ENCODE measurements at places on chromosomes 4 and X.

- peak; percentile 46 for DNase-seq
Measured at GRCh38 chr4:74423104-74423503, 21.8 kb upstream of the AREG start.

DNA sequence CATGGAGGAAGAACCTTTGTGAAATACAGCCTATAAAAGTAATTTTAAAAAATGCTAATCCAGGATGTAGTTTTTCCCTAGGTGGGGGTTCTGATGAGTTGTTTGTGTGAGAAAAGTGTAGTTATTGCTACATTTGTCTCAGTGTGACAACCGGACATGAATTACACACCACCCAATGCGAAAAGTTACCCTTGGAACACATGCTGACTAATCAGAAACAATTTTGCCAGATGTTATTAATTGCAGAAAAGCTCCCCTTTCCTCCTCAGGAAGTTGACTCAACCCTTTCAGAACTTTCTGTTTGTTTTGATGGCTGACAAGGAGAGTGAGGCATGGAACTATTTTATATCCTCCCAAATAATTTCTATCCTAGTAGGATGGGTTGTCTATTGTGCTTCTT lies 38.1 kb upstream of the EDA2R start:
- DNase-seq, result peak; percentile 61

GRCh38 chrX:10769195-10769594 lies 148.8 kb upstream of the MID1 start:
- DNase-seq, result peak; percentile 23

DNA sequence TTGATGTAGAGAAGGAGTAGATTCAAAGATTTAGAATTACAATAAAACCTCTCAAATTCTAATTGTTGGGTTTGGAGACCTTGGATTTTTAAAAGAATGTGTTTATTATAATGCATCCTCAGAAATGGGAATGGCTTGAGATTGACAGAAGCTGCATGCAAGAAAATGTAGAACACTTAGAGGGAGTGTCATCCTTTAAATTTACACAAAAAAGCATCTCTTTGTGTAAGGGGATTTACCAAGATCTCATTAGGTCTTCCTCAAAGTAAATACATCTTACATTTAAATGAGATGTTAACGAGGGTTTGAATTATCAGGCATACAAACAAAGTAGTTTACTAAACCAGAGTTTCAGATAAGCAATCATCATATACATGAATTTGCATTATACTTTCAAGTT lies 615.0 kb downstream of the FAM133A start:
- no peak for DNase-seq

GRCh38 chr4:185263419-185263818 lies 54.0 kb downstream of the SNX25 start:
- no peak for DNase-seq

- DNase-seq, result peak; percentile 67
Measured at GRCh38 chrX:51743179-51743957, at the start of gene GSPT2. Gene GSPT2, plus strand, starts transcription at chrX:51743442. Its CDS starts 185 bp downstream, at chrX:51743627.

DNA sequence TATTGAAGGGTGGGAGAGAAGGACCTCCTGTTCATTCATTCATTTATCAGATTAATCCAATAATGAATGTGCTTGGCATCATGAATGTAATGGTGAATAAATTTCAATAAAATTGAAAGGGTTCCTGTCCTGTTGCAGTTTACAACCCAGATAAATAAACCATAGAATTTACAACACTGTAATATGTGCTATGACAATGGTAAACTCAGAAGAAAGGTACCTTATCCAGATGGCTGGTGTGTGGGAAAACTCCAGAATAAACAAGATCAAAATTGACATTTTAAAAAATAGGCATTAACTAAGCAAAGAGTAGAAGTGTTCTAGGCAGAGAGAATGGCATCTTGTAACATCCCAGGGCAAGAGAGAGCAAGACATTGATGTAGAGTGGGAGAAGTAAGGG lies 15.3 kb downstream of the ARL13A start:
- DNase-seq, result no peak

GRCh38 chrX:97790850-97791249 lies 907.1 kb downstream of the RPA4 start:
- DNase-seq, result peak; percentile 17

GRCh38 chrX:149871940-149872339 lies 9.0 kb upstream of the MAGEA8 start:
- DNase-seq, result peak; percentile 1

DNA sequence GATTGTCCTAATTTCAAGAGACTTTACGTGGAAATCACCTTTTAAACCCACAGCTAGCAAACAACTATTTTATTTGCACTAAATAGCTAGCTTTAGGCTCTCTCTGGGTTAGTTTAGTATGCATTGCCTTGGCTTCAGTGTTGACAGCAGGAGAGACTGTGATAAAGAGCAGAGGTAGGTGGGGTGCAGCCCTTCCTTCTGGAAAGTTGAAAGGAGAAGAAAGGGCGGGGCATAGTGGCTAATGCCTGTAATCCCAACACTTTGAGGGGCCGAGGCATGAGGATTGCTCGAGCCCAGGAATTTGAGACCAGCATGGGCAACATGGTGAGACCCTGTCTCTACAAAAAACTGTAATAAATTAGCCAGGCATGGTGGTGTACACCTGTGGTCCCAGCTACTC lies 29.0 kb upstream of the TMEM154 start:
- DNase-seq, result no peak

DNA sequence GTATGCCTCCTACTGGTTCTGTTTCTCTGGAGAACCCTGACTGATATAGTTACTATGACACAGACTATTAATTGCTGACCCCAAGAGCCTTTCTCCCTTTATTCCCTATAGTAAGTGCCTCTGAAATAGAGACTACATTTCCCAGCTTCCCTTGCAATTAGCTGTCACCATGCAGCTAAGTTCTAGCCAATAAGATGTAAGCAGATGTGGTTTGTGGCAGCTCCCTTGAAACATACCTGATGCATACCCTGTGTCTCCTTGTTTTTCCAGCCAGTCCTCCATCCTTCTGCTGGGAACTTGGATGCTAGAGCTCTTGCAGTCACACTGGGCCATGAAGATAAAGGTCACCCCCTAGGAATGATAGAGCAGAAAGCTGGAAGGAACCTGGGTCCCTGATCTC lies 9.7 kb upstream of the TMEM165 start:
- DNase-seq, result peak; percentile 37

DNA sequence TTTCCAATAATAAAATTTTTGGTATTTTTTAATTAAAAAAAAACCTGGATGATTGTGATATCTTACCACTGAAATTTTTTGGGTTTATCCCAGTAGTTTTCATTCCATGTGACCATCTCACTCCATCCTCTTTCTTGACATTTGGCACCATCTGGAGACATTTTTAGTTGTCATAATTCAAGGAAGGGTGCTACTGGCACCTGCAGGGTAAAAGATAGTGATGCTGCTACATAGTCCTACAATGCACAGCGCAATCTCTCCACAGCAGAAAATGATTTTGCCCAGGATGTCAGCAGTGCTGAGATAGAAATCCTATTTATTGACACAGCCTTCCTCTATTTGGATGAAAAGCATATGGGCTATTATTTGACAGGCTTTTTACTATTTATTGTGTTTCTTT lies 79.3 kb downstream of the RBPJ start:
- DNase-seq, result no peak

GRCh38 chr4:41878991-41879491 lies 56.2 kb upstream of the TMEM33 start:
- DNase-seq, result no peak

DNA sequence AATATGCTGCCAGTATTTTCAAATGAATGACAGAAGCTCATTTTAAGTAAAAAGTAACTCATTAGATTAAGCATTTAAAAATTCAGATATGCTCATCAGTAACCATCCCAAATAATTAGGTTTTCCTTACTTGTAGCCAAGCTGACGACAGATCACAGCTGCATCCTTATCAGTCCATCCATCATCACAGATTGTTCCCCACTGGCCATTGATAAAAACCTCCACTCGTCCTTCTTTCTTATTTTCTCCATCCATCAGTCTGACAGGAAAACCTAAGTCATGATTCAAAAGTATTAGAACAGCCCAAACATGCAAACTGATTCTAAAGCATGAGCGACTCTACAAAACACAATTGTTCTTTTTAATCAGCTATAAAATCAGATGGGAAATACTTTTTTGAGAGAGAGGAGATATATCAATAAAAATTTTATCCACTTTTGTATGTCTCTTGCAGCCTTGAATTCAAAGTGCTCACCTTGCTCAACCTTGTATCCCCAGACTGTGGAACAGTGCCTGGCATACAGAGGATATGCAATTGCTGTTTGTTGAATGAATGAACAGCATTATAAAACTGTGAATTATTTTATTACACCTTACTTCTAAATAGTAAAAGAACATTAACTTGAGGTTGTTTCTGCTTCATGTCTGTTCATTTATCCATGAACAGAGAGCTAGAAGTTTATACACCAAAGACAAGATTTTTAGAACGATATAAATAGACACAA lies 44.3 kb downstream of the PRSS12 start:
- DNase-seq, result no peak

- no peak for DNase-seq
Measured at GRCh38 chr4:27094783-27095182, 234.1 kb downstream of the STIM2 start.

DNA sequence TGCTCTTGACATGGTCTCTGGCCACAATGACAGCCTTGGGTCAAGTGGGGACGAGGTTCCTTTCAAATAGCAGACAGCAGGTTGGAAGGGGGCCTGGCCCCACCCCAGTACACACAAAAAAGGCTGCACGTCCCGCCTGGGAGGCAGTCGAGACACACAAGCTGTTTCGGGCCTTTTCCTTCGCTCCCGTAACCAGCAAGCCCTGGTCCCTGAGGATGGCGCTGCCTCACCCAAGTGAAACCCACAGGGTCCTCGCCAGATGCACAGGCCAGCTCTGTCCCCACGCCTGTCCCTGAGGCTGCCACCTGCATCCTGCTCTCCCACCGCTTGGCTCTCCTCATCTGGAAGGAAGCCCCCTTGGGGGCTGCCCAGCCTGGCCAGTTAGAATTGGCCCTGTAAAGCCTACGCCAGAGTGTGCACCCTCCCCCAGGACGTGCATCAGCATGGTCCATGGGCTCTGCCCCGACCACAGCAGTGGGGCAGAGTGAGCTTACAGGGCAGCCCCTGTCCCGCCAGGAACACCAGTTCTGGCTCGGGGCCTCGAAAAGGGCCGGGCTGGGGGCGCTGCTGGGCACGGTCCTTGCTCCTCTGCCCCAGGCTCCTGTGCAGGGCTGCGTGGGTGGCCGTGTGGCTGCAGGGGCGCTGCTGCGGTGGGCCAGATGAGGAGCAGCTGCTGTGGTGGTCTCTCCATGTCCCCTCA lies 2.0 kb downstream of the CPLX1 start:
- no peak for DNase-seq

GRCh38 chr4:68129793-68130192 lies at the start of gene TMPRSS11F:
Gene TMPRSS11F, minus strand, starts transcription at chr4:68129869. Its CDS starts 49 bp downstream, at chr4:68129820.
- DNase-seq, result no peak

GRCh38 chrX:10620121-10620699 lies at the start of gene MID1:
Gene MID1, minus strand, starts transcription at chrX:10620585. Its CDS starts 53,038 bp downstream, at chrX:10567547.
- DNase-seq, result peak; percentile 75

DNA sequence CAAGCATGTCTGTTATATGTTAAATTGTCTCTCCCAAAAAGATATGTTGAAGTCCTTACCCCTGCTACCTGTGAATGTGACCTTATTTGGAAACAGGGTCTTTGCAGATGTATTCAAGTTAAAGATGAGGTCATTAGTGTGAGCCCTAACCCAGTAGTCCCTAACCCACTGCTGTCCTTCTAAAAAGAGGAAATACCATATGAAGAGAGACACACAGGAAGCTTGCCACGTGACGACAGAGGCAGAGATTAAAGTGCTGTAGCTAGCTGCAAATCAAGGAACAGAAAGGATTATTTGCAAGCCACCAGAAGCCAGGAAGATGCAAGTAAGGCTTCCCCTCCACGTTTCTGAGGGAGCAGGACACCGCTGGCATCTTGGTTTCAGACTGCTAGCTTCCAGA lies 150.1 kb downstream of the HNRNPD start:
- no peak for DNase-seq

DNA sequence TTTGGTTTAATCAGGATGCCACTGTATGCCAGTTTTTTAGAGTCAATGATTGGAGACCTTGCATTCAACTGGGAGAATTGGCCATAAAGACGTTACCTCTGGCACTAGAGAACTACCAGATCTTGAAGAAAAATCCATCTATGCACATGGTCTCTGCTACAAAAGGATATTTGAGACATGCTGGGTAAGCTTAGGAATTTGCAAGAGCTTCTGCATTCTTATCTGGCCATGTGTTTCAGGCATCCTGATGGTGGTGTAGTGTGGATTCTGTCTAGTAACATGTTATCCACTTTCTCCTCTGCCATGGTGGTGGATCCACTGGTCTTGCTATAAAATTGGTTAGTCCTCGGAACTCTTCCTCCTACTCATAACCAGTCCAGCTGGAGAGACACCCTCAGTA lies 185.3 kb upstream of the WDFY3 start:
- DNase-seq, result no peak

- DNase-seq, result no peak
Measured at GRCh38 chrX:71534773-71535544, 2.1 kb downstream of the OGT start.

All from astrocyte (in vitro differentiated cells and primary cell).